ENCODE measurements at places on chromosomes 5 and 9.
A peak's percentile ranks its signal among the peaks of the same experiment; 100 is the strongest.

DNA sequence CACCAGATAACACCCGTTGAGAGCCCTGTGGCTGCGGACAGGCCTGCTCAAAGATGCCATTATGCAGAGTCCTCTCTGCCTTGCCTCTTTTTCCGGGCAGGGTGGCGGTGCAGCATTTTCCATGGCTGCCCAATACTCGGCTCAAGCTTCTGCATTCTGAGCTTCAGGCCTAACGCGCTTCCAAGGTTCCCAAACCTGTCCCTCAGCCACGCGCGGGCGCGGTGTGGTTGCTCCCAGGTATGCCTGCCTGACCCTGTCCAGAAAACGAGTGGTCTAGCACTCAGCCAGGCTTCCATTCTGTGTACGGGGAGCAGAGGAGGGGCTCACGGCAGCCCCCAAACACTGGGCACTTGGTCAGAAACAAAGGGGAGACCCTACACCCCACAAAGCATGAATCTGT lies 27.9 kb upstream of the CNOT6 start:
- no peak for DNase-seq

DNA sequence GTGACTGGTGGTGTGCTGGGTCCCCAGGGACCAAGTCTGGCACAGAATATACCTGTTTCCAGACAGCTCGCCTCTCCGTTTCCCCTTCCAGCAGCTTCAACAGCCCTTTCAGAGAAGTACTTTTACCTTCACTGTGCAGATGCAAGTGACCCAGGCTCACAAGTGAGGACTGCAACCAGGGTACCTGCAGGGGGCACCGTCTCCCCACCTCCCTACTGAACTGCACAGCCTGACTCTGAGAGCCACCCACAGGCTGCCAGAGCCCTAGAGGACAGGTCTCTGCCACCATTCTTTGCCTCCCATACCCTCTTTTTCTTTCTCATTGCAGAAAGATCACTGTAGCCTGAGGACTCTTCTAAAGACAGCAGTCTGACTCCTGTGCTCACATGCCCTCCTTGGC lies 15.4 kb downstream of the IL9 start:
- no peak for DNase-seq

DNA sequence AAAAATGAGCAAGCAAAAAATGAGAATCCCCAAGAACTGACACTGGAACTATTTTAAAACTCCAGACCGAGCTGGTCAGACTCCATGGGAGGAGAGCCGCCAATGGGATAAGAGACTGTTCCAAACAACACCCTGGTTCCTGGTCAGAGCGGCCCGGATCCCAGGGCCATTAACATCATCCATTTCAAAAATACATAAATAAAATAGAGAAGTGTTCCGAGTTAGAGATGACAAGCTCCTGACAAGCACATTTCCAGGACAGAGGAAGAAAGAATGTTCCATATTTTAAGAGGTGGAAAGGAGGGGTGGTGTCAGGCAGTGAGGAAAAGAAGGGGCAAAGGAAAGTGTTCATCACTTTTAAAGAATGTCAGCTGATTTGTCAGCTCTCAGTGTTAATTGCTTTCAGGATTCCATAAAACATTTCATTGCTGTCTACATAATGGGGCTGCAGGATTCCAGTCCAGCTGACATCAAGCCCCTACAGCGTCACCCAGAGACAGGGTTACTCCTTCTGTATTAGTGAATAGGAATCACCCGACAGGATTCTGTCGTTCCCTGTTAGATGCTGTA lies 202.5 kb upstream of the TRIM32 start:
- no peak for DNase-seq

DNA sequence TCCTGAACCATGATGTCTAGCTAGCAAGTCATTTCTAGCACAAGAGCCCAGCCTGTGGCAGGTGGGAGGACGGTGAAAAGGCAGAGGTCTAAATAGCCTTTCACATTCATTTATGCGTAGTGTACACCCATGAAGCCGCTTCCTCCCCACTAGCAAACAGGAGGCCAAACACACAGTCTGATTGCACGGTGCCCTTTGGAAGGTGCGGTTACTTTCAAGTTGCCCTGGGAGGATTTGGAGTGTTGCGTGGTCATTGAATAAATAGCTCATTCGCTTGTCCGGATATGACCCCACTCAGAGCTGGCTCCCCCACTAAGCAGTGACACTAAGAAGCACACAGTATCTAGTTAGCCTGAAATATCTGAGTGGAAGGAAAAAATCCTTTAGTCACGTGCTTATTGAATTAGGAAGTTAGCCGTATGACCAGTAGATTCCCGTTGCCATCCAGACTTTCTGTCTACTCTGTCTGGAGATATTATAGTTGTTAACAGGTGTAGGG lies 664 bp upstream of the ARSB start:
- DNase-seq, result peak; percentile 16

DNA sequence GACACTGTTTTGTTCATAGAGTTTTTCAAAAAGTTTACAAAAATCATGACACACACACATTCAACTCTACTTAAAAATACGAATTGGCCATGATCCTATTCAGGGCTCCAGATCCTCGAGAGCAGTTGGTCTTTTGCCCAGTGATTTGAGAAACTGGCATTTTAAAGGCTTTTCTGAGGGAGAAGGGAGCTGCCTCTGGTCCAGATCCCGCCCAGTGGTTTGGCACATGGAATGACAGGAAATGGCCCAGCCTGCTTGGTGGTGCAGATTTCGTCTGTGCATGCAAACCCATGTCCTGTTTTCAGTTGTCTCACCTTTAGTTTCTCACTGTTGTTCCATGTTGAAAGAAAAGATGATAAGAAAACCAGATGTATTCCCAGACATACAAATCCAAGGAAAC lies 3.6 kb downstream of the CAMK4 start:
- DNase-seq, result peak; percentile 18

- no peak for DNase-seq
Observed at GRCh38 chr9:113131689-113132151, 19.1 kb upstream of the SLC31A2 start.

Measured in fibroblast of the conjunctiva (primary cell).